ENCODE measurements at places on chromosomes 12 and 14.

DNA sequence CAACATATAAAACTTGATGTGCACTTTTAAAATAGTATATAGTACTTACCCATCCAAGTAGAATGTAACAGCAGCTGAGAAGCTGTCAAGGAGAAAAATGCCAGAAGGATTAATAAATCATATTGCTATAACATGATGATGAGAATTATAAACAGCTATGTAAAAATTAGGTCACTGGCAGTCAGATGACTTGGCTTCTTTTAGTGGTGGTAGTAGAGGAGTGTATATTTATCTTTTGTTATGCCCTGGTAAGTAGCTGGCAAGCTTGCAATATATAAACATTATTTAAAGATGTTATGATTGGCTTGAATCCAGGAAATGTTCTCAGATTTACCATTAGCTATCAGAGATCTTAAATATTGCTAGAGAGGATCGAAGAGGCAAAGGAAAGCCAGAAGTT is 471.0 kb upstream of the MGAT4C start:
- DNase-seq, result no peak

GRCh38 chr14:65469903-65470302 is 57.4 kb downstream of the FUT8 start:
- no peak for DNase-seq

- no peak for DNase-seq
Observed at GRCh38 chr12:43931187-43931586, 95.3 kb downstream of the TMEM117 start.

DNA sequence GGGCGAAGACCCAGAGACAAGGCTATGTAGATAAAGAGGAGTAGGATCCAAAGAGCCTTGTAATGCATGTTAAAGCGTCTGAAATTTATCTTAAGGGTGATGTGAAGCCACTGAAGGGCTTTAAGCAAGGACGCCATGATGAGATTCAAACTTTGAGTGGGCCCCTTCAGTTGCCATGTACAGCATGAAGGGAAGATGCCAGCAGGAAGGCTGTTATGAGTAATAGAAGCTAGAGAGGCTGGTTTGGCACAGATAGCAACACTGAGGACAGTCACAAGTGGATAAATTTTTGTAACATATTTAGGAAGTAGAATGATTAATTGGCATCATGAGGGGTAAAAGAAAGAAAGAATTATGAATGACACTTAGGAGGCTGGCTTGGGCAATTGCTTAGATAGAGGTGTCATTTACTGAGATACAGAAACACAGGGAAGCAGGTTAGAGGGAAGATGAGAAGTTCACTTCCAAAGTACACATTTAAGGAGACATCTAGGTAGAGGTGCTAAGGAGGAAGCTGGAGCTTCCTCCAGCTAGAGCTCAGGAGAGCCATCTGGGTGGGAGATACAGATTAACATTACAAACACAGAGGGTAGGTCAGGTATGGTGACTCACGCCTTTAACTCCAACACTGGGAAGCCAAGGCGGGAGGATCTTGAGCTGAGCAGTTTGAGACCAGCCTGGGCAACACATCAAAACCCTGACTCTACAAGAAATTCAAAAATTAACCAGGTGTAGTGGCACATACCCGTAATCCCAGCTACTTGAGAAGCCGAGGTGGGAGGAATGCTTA is 13.7 kb downstream of the ATG2B start:
- DNase-seq, result no peak

DNA sequence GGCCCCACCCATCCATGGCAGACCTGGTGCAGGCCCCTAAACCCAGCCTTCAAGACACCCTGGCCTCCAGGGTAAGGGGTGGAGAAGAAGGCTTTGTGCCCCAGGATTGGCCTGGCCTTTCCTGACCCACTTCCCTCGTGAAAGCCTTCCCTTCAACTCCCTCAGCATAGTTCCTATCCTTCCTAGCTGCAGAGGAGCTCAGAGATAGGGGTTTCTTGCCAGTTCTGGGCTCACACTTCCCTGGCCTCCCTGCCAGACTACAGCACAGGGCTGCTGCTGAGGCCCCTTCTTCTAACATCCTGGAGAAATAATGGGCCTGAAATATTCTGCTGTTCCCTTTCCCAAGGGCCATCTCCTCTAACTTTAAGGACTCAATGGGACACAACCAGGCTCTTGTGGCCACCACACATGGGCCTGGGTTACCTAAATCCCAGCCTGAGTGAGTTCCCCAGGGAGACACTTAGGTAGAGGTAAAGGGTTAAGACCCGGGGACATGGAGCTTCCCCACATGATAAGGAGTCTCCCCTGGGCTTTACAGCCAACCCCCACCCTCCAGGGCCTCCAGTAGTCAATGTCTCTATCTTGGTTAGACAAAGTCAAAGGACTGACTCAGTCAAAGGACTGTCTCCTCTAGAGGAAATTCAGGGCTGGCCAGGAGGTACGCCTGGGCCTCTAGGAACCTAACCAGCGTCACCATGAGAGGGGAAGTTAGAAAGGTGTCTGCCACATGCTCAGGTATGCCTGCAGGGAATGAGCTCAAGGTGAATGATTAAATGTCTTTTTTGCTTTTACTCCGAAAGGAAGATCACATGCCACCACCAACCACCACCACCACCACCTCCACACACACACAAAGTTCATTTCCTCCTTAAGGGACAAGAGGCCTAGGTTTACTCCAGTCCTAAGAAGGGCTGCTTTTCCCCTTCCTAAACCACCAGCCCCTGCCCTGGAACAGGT is 7.1 kb downstream of the ZFP36L1 start:
- no peak for DNase-seq

DNA sequence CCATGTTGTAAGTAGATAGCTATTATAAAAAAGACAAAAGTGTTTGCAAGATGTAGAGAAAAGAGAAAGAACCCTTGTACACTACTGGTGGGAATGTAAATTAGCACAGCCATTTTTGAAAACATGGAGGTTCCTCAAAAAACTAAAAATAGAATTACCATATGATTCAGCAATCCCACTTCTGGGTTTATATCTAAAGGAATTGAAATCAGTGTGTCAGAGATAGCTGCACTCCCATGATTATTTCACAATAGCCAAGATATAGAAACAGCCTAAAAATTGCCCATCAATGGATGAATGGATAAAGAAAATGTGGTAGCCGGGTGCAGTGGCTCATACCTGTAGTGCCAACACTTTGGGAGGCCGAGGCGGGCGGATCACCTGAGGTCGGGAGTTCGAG is 9.2 kb downstream of the PSMC6 start:
- DNase-seq, result no peak

- peak; percentile 31 for DNase-seq
Observed at GRCh38 chr12:115597157-115597712, 680.3 kb downstream of the MED13L start.

DNA sequence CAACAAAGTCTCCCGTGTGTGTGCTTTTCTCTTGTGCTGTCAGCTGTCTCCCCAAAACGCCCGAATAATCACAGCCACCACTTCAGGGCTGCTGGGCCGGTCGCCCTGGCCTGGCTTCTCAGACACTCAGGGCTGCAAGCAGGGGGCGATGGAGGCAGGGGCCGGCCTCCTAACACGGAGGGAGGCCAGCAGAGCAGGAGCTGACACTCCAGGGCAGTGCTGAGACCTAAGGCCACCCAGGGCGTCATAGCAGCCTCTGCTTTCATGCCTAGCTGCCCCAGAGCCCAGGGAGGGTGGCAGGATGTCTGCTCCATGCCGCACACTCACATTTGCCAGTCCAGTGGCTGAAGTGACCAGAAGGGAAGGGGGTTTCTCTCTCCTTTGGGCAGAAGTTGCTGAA is 25.6 kb downstream of the STX2 start:
- no peak for DNase-seq

DNA sequence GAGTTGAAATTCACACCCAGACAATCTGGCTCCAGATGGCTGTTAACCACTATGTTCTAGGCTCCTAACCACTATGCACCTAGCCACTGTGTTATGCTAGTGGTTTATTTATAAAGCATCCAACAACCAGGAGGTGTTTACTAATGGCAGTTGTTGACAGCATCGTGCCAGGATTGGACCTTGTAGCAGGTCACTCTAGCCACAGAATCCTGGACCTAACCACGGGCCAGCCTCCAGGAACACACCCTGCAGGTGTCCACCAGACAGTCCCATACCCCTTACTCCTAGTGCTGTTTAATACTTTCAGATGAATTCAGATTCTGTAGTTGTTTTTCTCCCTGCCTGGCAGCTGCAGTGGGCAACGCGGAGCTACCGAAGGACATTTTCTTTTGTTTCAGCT is 109.4 kb upstream of the MYL2 start:
- DNase-seq, result no peak

- DNase-seq, result peak; percentile 78
Observed at GRCh38 chr14:103500148-103500990, 22.3 kb downstream of the CKB start.

DNA sequence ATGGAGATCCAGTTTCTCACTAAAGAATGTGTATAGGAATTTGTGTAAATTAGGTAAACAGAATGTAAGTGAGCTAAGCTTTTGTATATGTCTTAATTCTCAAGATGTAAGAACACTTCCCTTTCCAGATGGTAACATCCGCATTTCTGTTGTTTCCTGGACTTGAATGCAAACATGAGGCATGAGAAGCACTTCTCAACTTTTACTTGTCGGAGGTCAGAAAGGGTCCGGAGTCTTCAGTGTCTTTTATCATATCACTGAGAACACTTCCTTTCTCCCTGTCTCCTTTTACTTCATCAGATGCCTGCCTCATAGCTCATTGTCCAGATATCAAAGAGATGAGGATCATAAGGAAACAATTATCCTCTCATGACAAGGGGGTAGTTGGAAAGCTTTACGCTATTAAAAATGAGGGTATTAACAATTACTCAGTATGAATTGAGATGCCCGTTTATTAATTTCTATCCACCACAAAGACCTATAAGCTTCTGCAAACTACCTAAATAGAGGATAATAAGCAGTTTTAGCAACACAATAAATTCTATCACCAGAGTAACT is 214.1 kb upstream of the FLRT2 start:
- no peak for DNase-seq

GRCh38 chr12:8823565-8824300 is 1.3 kb downstream of the A2ML1 start:
- peak; percentile 29 for DNase-seq

DNA sequence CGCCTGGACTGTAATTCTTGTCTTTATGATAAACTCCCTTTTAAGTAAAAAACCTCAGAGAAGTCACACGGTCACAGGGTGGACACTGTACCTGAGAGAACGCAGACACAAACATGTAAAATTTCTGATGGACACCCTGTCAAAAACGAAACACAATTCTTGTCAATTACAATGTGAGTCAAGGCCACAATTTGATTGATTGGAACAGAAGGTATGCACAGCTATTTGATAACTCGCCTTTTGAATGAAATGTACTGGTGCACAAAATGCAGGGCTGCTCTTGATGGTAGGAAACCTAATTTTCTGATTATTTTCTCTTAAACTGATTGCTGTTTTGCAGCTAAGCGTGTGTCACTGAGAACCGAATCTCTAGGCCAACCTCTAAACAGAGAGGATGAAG is 9.2 kb downstream of the DNAH10 start:
- DNase-seq, result no peak

GRCh38 chr12:53414756-53415417 is 8.8 kb upstream of the AMHR2 start:
- no peak for DNase-seq

GRCh38 chr14:96090441-96091148 is 51.4 kb downstream of the C14orf132 start:
- DNase-seq, result no peak

GRCh38 chr12:58368001-58368400 is 426.6 kb downstream of the ATP23 start:
- no peak for DNase-seq

GRCh38 chr12:130227641-130228040 is 65.4 kb downstream of the FZD10 start:
- no peak for DNase-seq

DNA sequence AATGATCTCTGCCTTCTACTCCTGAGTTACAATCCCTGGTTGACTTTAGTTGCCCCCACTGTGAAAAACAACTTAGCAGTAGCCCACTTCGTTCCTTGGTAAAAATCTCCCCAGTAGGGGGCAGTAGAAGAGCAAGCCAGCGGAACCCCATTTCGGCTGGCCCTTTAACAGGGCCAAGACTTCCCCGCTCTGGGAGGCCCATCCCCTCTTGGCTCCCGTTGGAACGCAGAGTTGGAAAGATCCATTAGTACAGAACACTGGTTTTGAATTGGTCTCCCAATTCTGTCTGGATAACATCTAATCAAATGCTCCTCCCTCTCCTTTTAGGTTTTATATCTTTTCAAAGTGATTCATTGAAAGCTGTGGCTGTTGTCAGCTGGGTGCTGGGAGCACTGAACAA is 1133.3 kb downstream of the BCL11B start:
- no peak for DNase-seq

DNA sequence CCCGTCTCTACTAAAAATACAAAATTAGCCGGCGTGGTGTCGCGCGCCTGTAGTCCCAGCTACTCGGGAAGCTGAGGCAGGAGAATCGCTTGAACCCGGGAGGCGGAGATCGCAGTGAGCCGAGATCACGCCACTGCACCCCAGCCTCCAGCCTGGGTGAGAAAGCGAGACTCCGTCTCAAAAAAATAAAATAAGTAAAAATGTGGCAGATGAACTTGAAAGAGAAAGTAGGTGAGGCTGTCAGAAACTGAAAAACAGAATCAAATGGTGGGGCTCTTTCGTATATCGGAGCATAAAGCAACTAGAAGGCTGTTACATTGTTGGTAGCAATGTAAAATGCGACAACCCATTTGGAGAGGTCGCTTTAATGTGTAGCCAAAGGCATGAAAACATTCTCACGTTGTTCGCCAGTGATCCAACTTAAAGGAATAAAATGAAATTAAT is 767 bp upstream of the CCNT1 start:
- DNase-seq, result no peak

GRCh38 chr12:13571035-13571434 is 374.5 kb downstream of the EMP1 start:
- DNase-seq, result no peak

DNA sequence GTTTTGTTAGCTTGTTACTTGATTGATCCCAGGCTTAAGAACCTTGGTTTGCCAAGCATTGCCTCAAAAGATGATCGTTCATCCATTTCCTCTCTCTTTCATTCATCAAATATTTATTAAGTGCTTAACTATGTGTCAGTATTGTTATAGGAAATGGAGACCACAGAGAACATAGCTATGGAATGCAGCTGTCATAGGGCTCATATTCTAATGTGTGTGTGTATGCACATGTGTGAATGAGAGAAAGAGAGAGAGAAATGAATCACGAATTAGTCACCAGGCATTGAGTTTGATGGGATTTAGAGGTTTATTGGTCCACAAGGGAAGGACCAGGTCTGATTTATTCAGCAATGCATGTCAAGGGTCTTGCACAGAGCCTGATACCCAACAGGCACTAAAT is 71.0 kb upstream of the FBXO21 start:
- DNase-seq, result no peak

DNA sequence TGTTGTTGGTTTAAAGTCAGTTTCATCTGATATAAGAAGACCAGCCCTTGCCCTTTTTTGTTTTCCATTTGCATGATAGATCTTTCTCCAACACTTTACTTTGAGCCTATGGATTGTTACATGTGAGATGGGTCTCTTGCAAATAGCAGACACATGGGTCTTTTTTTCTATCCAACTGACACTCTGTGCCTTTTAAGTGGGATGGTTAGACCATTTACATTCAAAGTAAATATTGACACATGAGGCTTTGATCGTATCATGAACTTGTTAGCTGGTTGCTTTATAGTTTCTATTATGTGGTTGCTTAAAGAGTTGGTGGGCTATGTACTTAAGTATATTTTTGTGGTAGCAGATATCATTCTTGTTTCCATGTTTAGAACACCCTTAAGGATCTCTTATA is 213.4 kb upstream of the G2E3 start:
- no peak for DNase-seq
